Stimulated activated CD4-positive, alpha-beta T cell treated with anti-CD3 and anti-CD28 coated beads, Interleukin-15, amount 100 ng/mL, for 1 hour (primary cell): ENCODE measurements at places on chromosomes 6 and 20.

DNA sequence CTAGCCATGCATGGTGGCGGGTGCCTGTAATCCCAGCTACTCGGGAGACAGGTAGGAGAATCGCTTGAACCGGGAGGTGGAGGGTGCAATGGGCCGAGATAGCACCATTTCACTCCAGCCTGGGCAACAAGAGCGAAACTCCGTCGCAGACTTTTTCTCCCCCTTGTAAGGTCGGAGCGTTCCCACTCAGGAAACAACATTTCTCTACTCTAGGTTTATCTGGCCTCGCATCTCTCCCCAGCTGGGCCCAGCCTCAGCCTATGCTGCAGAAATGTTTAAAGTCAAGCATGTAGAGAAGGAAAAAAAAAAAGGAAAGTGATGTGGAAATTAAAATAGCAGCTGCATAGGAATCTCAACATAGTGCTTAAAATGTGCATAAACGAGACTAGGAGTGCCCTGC lies 172.3 kb downstream of the TRIM27 start:
- DNase-seq = no peak

- no peak for DNase-seq
Observed at GRCh38 chr6:37700620-37700973, 2.9 kb upstream of the MDGA1 start.

DNA sequence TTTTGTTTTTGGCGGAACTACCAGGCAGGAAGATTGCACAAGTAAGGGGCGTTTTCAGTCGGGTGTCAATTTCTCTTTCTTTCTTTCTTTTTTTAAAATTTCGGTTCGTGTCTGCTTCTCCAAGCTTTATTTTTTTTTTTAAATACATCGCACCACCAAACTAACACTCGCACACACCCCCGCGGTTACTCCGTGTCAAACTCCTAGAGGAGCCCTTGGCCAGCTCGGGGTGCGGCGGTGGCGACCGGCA lies 338 bp downstream of the UTRN start:
- no peak for DNase-seq

- DNase-seq = no peak
Observed at GRCh38 chr6:13669476-13669875, 42.2 kb downstream of the RANBP9 start.

GRCh38 chr20:63090052-63090451 lies 83.3 kb upstream of the BHLHE23 start:
- no peak for DNase-seq

DNA sequence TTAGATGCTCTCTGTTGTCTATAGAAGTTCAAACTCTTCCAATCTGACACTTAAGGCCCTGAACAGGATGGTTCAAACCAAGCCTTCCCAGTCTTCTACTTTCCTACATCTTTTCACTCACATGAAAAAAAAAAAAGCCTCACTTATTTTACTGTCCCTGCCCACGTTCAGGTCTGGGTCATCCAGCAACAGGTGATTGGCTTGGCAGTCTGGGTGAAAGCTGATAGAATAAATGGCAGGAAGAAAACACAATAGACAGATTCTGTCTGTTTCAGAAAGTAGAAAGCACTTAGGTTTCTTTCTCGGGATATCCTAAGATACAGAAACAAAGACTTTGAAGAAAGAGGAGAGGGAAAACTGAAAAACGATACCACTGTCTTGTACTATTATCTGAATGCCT lies 61.8 kb upstream of the HSF2 start:
- no peak for DNase-seq

DNA sequence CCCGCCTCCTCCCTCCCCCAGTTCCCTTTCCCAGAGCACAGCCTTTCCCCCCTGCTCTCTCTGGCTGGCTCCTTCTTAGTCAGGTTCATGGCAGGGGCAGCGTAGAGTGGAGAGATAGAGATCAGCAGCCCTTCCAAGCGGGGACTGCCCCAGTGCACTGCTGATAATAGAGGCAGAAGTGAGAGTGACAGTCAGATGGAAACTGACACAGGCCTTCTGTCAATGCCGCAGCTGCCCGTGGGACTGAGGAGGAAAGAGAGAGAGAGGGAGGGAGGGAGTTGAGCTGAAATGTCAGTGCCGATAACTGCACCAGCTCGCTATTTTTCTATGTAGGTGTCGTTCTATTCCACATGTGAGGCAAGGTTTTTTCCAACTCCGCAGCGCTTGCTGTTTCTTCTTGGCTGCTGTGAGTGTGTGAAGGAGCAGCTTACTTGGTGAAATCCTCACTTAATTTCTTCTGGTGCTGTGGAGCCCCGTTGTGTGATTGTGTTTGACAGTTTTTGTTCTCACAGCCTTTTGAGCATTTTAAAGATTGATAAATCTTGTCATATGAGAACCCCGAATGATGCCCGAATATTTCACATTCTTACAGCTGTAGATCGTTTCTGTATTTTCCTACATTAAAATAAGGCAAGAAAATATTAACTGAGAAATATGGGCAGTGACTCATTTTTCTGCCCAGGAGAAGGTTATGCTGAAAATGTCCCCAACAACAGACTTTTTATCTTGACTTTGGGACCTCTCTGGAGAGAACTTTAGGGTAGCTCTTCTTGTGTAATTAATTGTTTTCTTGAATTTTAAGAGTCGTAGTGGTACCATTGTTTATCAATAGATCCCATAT lies 386.4 kb upstream of the MMS22L start:
- DNase-seq = no peak

DNA sequence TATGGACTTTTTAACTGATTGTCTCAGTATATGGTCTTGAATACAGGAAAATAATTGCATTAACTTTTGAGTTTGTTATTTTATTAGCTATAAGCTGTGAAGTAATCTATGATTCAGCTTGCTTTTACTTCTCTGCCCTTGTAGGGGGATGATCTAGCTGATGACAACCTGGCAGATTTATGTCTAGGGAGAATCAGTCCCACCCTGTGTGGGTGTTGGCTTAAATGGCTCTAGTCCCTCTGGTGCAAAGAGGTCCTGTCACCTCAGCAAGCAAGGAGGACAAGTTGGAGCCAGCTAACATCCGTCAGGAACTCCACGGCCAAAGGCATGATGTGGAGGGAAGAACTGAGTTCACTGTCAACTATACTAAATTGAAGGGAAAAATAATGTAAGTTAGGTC lies 495.3 kb downstream of the BMP2 start:
- DNase-seq = no peak

- DNase-seq = no peak
Observed at GRCh38 chr6:21426841-21427490, 166.6 kb upstream of the SOX4 start.

- no peak for DNase-seq
Observed at GRCh38 chr6:149056777-149057463, 260.6 kb upstream of the TAB2 start.

DNA sequence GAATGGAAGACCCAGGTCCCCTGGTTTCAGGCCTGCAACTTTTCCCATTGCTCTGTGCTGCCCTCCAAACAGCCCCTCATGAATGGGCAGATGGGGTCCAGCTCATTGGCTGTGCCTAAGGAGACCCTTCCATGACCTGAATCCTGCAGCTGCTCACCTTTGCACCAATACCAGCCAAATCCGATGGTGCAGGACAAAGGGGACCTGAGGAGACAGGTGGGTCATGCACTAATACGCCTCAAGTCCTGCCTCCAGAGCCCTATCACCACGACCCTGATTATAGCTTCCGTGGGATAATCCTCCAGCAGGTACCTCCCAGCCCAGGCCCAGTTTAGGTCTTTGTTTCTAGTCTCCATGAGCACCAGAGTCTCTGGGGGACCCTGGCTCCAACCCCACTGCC lies 16.8 kb downstream of the TREM1 start:
- DNase-seq = no peak

DNA sequence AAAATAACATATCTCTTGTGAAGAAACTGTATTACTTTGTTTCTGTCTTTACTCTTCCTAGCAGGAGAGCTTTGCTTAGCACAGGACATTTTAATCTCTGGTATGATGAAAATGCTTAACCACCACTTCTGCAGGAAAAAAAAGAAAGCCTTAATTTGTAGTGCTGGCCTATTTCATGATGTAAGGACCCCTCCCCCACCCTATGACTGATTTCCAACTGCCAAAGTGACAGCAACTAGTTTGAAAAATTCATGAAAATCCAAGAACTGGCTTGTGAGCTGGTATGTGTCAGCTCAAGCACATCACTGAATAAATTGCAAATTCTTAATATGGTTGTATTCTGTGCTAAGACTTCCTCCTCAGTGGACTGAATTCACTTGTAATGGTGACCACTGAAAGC lies 125.3 kb downstream of the REV3L start:
- no peak for DNase-seq

- no peak for DNase-seq
Observed at GRCh38 chr6:98830146-98830545, 4.2 kb upstream of the POU3F2 start.

- no peak for DNase-seq
Observed at GRCh38 chr6:23329086-23329485, 759.7 kb downstream of the HDGFL1 start.
